ENCODE measurements at places on chromosomes 7 and 10. TPM values are rescaled to one million over a fixed set of nuclear protein-coding genes. Genes with fewer than 3 reads are reported as not detected.
A peak's percentile ranks its signal among the peaks of the same experiment; 100 is the strongest.

NXPH1 gene
- not detected for total RNA-seq

GRCh38 chr10:2279711-2280110 is 542.4 kb upstream of the ADARB2 start:
- H3K4me3 ChIP-seq: no peak overlapping the region
- H3K27ac ChIP-seq: no peak overlapping the region
- H3K36me3 ChIP-seq: no peaks in the 10 kb centered on the region
- no peaks in the 10 kb centered on the region for H3K4me1 ChIP-seq

- H3K4me1 ChIP-seq: no peaks in the 10 kb centered on the region
- no peaks in the 10 kb centered on the region for H3K36me3 ChIP-seq
- DNase-seq: no peak
- H3K27ac ChIP-seq: no peak overlapping the region
- no peak overlapping the region for H3K4me3 ChIP-seq
These were observed 1305.3 kb upstream of the LRRTM3 start for GRCh38 chr10:65620404-65621048.

- no peak for DNase-seq
- 0 out of 2 replicates have a peak, but pooled peaks cover 3% of the 10 kb centered on the region for H3K36me3 ChIP-seq
- no peak overlapping the region for H3K4me3 ChIP-seq
- H3K4me1 ChIP-seq: no peaks in the 10 kb centered on the region
- no peaks in the 10 kb centered on the region for H3K27me3 ChIP-seq
- no peak overlapping the region for H3K27ac ChIP-seq
These were observed 28.4 kb downstream of the MPLKIP start for GRCh38 chr7:40105879-40106473.

CYP3A4 gene
- total RNA-seq: not detected

- no peak overlapping the region for H3K4me3 ChIP-seq
- H3K4me1 ChIP-seq: no peaks in the 10 kb centered on the region
- H3K36me3 ChIP-seq: no peaks in the 10 kb centered on the region
- H3K27me3 ChIP-seq: no peaks in the 10 kb centered on the region
- DNase-seq: no peak
These were observed 275.2 kb downstream of the AUTS2 start for GRCh38 chr7:69873512-69873911.

MTERF1 gene
- total RNA-seq: 14.7 TPM

DNA sequence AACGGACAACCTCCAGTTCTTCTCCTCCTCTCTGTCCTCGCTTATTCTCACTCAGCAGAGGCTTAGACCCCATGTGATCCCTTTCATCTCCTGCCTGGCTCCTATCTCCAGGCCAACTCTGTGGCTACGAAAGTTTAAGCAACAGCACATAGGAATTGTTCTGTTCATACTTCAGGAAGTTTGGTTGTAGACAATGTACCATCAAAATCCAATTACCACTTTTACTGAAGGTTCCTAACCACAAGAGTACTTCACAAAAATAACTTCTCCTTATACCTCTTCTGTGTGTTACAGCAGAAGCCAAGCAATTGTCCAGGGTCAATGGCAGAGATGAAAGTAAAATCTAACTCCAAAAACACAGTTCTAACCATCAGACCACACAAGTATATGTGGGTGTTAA is 80.0 kb downstream of the SLC25A13 start:
- peaks cover 6% of the 10 kb centered on the region for H3K4me1 ChIP-seq
- no peak overlapping the region for H3K27ac ChIP-seq
- H3K4me3 ChIP-seq: no peak overlapping the region
- H3K27me3 ChIP-seq: no peaks in the 10 kb centered on the region
- H3K36me3 ChIP-seq: no peaks in the 10 kb centered on the region

DNA sequence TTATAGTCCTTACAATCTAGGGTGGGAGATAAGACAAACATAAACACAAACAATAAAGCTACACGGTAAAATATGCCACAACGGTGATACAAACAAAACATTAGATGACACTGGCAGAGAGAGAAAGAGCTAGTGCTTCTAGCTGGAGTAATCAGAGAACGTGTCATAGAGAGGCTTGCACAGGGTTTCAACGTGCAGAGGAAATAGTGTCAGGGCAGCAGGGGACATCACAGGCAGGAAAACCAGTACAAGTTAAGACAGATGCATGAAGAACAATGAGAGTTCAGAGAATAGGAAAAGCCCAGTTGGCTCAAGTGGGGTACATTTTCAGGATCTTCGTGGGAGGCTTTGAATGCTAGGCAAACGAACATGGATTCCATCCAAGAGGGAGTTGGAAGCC is 91.4 kb downstream of the ZNF438 start:
- no peak overlapping the region for H3K4me3 ChIP-seq
- no peak overlapping the region for H3K27ac ChIP-seq
- peaks cover 3% of the 10 kb centered on the region for H3K36me3 ChIP-seq
- H3K4me1 ChIP-seq: no peaks in the 10 kb centered on the region
- DNase-seq: no peak
- H3K27me3 ChIP-seq: no peaks in the 10 kb centered on the region

GRCh38 chr10:52663161-52663560 is 109.4 kb downstream of the MBL2 start:
- no peaks in the 10 kb centered on the region for H3K36me3 ChIP-seq
- H3K27ac ChIP-seq: no peak overlapping the region
- H3K4me3 ChIP-seq: no peak overlapping the region
- H3K4me1 ChIP-seq: no peaks in the 10 kb centered on the region
- no peaks in the 10 kb centered on the region for H3K27me3 ChIP-seq
- no peak for DNase-seq

SUN3 gene
- total RNA-seq: 17.0 TPM

- no peak for DNase-seq
- no peaks in the 10 kb centered on the region for H3K36me3 ChIP-seq
These were observed 40.3 kb upstream of the TNPO3 start for GRCh38 chr7:129095258-129095657.

GRCh38 chr7:15985587-15986384 is 299.3 kb upstream of the MEOX2 start:
- H3K4me1 ChIP-seq: no peaks in the 10 kb centered on the region
- H3K27ac ChIP-seq: no peak overlapping the region
- no peak overlapping the region for H3K4me3 ChIP-seq
- no peak for DNase-seq
- no peaks in the 10 kb centered on the region for H3K36me3 ChIP-seq

DNA sequence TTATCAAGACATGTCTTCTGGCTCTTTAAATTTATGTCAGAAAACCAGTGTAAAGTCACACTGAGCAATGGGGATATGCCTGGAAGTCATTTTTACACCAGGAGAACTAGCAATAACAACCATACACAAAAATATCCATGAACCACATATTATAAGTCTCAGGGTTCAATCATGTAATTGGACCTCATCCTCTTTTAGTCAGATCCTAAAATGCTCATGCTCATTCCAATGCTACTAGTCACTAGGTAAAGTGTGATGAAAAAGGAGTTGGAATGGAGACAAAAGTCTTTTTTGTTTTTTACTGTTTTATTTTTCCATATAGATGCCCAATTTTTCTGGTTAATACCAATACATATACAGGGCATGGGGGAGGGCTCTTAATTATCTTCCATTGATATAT is 306.1 kb downstream of the DGKB start:
- H3K27ac ChIP-seq: no peak overlapping the region
- H3K4me1 ChIP-seq: no peaks in the 10 kb centered on the region
- H3K36me3 ChIP-seq: no peaks in the 10 kb centered on the region
- H3K4me3 ChIP-seq: no peak overlapping the region
- no peaks in the 10 kb centered on the region for H3K27me3 ChIP-seq

GRCh38 chr7:150852371-150852905 is at the start of gene AOC1:
Gene AOC1 (plus strand): TSS chr7:150852517. CDS start chr7:150856471, 3,954 bp downstream.
- DNase-seq: no peak
- H3K4me3 ChIP-seq: no peak within 1 kb of the TSS
- no peak within 1 kb of the TSS for H3K27ac ChIP-seq
- H3K36me3 ChIP-seq: no peaks in the 10 kb centered on the region

DNA sequence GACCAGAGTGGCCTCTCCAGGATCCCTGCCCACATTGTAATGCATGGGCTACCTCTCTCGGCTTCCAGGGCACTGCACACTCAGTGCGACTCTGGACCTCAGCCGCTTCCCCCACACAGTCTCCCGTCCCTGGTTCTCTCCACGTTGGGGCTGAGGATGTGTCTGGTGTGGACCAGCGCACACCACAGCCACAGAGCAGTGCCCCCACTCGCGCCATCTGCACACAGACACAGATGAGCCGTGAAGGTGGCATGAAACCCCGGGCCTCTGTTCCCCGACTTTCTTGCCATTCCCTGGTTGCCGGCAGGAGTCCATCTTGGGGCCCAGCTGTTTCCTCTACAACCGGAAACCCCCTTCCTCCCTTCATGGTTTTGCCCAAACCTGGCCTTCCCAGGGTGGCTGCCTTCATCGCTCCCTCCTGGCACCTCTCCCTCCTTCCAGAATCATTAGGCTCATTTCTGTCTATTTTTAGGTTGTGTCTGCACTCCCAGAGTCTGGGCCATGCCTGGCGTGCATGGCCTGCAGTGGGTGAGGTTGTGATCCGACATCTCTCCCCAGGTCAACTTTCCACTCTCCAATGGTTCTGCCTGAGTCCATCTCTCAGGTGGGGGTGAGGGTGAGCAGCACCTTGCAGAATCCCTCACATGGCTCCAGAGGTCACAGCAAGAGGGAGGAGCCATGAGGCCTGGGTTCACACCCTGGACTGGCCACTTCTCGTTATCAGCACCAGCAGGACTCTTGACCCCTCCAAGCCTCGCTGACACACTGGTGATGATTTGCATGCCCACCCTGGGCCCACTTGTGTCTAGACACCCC is 10.1 kb downstream of the RASGEF1A start:
- no peak overlapping the region for H3K27ac ChIP-seq
- no peak for DNase-seq
- H3K4me3 ChIP-seq: no peak overlapping the region
- no peaks in the 10 kb centered on the region for H3K4me1 ChIP-seq
- peaks cover 14% of the 10 kb centered on the region for H3K27me3 ChIP-seq

- peaks cover 14% of the 10 kb centered on the region for H3K36me3 ChIP-seq
- H3K4me1 ChIP-seq: peaks cover 12% of the 10 kb centered on the region
- H3K27ac ChIP-seq: no peak overlapping the region
- H3K27me3 ChIP-seq: no peaks in the 10 kb centered on the region
- DNase-seq: no peak
These were observed 9.5 kb downstream of the VTI1A start for GRCh38 chr10:112456533-112456932.

MINDY3 gene
- 40.3 TPM for total RNA-seq

GRCh38 chr10:31617133-31617532 is 298.1 kb downstream of the ZEB1 start:
- H3K27me3 ChIP-seq: no peaks in the 10 kb centered on the region
- DNase-seq: no peak
- H3K36me3 ChIP-seq: no peaks in the 10 kb centered on the region
- no peak overlapping the region for H3K4me3 ChIP-seq
- H3K4me1 ChIP-seq: peaks cover 6% of the 10 kb centered on the region

GRCh38 chr7:24896031-24896501 is 83.9 kb downstream of the OSBPL3 start:
- peaks cover 24% of the 10 kb centered on the region for H3K4me1 ChIP-seq
- DNase-seq: no peak
- no peak overlapping the region for H3K27ac ChIP-seq
- H3K4me3 ChIP-seq: no peak overlapping the region
- H3K36me3 ChIP-seq: no peaks in the 10 kb centered on the region

DNA sequence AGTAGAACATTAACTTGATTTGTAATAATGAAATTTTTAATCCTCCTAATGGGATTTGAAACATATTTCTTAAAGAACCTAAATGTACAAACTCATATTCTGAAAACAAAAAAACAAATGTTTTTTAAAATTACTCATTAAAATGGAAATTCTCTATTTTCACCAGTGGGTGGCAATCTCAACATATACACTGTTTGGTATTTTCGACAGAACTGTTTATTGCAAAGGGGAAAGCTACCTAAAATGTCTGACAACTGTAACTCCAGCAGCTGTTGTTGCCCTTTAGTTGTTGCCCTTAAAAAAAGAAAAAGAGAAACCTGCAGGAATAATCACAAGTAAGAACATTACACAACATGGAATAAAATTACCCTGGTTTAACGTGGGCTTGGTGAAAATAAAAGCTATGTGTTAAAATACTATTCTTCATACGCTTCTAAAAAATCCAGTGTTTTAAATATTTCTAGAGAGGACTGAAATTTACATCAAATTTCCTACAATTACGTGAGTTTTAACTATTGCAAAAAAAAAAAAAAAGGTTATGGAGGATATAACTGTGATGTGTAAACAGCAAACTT is 54.5 kb downstream of the COL1A2 start:
- no peaks in the 10 kb centered on the region for H3K27me3 ChIP-seq
- no peaks in the 10 kb centered on the region for H3K36me3 ChIP-seq
- DNase-seq: no peak
- H3K4me3 ChIP-seq: no peak overlapping the region

RASSF4 gene
- total RNA-seq: 19.7 TPM

- H3K27me3 ChIP-seq: no peaks in the 10 kb centered on the region
- no peak overlapping the region for H3K27ac ChIP-seq
- no peaks in the 10 kb centered on the region for H3K36me3 ChIP-seq
- H3K4me1 ChIP-seq: peaks cover 4% of the 10 kb centered on the region
- no peak for DNase-seq
These were observed 25.7 kb downstream of the GRID1 start for GRCh38 chr10:86340991-86341260.

HOXA6 gene
- not detected for total RNA-seq

DNA sequence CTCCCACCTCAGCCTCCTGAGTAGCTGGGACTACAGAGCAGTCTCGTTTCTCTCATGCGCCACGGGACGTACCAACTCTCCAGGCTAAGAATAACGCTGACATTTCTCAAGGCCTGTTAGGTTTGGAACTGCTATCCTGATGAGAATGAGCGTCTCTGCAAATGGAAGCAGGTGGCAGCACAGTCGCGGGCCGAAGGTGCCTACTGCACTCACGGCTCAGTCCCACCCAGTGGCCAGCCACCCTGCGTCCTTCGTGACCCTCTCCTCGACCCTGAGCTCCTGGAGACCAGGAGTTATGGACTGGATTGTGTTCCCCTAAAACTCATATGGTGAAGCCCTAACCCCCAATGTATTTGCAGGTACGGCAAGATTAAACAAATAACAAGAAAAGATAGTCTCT is 274.1 kb downstream of the PRPF18 start:
- peaks cover 5% of the 10 kb centered on the region for H3K4me1 ChIP-seq
- no peak overlapping the region for H3K4me3 ChIP-seq
- H3K27me3 ChIP-seq: no peaks in the 10 kb centered on the region
- no peaks in the 10 kb centered on the region for H3K36me3 ChIP-seq
- DNase-seq: no peak

- DNase-seq: no peak
- no peaks in the 10 kb centered on the region for H3K36me3 ChIP-seq
- H3K4me3 ChIP-seq: no peak overlapping the region
- peak overlapping the region; percentile 57 for H3K27ac ChIP-seq
- no peaks in the 10 kb centered on the region for H3K27me3 ChIP-seq
- H3K4me1 ChIP-seq: peaks cover 19% of the 10 kb centered on the region
These were observed 72.7 kb upstream of the SEC61G start for GRCh38 chr7:54831644-54832095.
